ENCODE measurements at places on chromosomes 5 and 9.

- no peak for DNase-seq
Observed at GRCh38 chr5:154101184-154101583, 62.4 kb downstream of the MFAP3 start.

GRCh38 chr5:150329038-150329437 lies 26.3 kb upstream of the ARSI start:
- no peak for DNase-seq

GRCh38 chr9:76610011-76610352 lies 151.0 kb downstream of the GCNT1 start:
- no peak for DNase-seq

DNA sequence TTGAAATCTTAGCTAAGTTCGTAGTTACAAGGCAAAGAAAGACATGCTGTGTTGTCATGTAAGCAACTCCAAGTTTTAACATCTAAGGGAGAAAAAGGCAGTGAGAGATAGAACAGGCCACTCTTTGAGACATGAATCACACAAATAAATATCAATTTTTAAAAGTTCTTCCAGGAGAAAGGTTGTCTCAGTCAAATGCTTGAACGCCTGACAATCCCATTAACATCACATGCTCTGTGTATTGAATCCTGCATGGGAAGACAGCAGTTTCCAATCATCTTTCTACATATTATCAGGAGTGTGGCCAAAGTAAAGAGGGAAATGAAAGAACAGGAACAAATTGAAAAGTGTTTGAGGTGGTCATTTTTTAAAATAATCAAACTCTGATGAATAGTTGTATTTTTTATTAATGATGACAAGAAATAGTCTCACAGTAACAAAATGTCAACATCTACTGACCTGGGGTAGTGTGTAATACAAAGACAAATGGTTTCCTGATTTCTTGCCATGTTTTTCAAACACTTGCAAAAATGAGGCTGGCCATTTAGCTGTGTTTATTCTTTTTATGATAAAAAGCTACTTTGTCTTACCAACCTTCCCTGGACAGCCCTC lies 6.4 kb upstream of the C6 start:
- DNase-seq = no peak

GRCh38 chr5:28234356-28234968 lies 1196.1 kb upstream of the CDH9 start:
- DNase-seq = no peak

DNA sequence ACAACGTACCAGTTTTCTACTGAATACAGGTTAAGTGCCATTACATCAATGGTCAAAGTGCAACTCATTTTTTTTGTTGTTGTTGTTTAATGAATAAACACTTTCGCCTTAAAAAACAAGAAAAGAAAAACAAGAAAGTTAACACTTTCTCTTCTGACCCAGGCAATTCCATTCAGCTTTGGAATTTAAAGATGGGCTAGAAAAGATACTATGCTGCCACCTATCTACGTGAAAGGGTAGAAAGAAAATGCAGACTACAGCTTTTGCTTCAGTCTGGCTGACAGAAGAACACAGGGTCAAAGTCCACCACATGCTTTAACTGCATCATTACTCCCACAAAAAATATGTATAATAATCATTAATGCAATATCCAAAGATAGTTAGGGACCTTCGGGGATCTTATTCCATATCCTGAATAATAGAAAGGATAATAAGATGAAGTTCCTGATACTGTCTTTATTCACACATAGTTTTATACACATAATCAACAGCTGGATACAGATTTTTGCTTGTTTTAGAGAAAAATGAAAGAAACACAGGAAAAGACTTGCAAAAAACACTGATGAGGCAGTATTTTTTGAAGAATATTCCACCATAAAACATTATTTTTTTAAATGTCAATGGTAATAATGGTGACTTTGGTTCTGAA lies 40.4 kb downstream of the ZDHHC21 start:
- DNase-seq = no peak

DNA sequence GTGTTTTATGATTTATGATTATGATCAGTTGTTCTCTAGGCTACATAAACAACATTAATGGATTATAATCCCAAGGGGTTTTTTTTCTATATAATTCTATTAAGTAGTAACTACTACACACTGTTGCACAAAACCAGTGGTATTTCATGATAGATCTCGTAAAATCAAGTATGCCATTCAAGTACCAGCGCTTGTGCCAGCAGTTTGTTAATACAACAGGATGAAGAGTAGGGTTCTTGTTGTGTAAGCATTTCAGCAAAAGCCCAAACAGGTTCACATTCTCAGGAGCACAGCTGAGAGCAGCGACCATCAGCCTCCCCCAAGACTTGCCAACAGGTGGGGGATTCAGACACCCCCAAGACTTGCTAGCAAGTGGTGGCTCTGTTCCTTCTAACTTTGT lies 88.8 kb downstream of the CTNND2 start:
- DNase-seq = no peak

- DNase-seq = no peak
Observed at GRCh38 chr9:71853084-71853483, 57.9 kb downstream of the ABHD17B start.

GRCh38 chr5:167812871-167813270 lies 478.6 kb upstream of the WWC1 start:
- no peak for DNase-seq

GRCh38 chr5:168740811-168741213 lies 161.6 kb upstream of the PANK3 start:
- no peak for DNase-seq

GRCh38 chr9:10104774-10105173 lies 508.0 kb downstream of the PTPRD start:
- DNase-seq = no peak

DNA sequence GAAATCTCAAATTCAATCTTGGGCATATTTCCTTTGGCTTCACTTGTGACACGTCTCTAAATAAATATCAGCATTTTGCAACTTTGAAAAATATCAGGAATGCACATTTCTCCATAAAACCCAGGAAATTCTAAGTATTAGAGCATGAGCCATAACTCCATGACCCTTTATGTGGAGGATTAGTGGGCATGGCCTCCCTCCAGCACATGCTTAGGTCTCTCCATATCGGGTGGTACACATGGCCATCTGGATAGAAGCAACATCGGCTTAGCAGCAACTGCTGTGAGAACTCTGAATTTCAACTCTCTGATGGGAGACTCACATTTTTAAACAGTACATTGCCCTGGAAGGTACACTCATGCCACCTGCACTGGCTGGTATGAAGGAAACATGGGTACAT lies 73.7 kb upstream of the EGFLAM start:
- DNase-seq = no peak

DNA sequence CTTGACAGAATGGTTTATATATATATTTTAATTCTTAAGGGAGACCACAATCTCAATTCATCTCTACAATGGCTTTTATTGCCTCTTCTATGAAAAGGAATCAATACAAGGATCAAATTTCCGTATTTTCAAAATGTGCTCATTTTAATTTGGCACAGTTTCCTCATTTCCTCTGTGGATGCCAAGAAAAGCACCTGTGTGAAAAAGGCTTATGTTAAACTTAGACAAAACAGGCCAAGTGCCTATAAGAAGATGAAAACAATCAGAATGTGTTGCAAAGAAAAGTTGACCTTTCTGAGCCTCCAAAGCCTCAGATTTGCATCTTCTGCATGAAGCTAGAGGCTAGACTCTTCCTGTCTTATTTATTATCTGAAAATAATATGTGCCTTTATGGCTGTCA lies 173.7 kb upstream of the SLC12A2 start:
- DNase-seq = no peak

GRCh38 chr9:117411547-117411946 lies 3.3 kb downstream of the ASTN2 start:
- DNase-seq = peak; percentile 80

- DNase-seq = no peak
Observed at GRCh38 chr9:102700936-102701335, 294.2 kb upstream of the CYLC2 start.

DNA sequence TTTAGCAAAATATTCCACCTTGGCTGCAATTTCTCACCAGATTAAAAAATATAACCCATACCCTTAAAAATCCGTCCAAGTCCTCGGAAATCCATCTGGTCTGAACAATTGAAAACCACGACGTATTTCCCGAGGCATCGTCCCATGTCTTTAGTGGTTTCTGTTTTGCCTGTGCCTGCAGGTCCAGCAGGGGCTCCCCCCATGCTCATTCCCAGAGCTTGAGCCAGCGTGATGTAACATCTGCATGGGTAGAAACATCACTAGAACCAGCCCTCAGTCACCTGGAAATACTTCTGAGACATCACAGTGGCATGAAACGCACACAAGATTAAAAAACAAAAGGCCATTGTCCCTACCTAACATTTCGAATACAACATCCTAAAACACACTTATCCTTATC lies 114.0 kb downstream of the DNAH5 start:
- no peak for DNase-seq

DNA sequence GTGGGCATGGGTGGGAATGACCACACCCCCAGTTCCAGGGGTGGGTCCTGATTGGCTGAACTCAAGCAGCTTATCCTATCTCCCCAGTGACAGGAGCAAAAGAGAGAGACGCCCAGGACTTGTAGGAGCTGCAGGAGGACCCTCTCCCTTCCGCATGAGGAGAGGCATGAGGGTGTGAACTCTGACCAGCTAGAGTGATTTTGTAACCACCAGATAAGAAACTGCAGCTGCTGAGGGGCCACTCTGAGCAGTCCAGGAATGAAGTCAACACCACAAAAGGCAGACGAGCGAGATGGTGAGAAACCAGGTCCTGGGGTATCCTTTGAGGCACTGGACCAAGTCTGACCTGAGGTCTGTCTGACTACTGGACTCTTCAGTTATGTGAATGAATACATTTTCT lies 521.9 kb downstream of the BNC2 start:
- DNase-seq = no peak

- no peak for DNase-seq
Observed at GRCh38 chr5:55888205-55888604, 37.0 kb downstream of the IL31RA start.

DNA sequence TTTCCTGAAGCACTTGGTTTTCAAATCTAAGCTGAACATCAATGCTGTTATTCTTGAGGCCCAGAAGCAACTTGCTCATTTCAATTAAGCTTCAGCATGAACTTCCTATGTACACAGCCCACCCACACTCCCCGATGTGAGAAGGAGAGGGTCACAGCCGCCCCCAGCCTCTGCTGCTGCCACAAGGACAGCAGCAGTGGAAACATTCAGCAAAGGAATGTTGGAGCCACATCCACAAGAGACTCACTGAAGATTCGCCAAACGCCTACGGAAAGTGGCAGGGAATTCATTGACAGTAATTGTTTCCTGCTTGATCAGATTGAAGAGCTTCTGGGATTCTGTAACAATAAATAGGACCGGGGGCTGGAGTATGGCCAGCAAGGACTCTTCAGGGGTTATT lies 2.9 kb downstream of the TGFBI start:
- no peak for DNase-seq

GRCh38 chr5:156655732-156656131 lies 194.4 kb upstream of the PPP1R2B start:
- DNase-seq = no peak

DNA sequence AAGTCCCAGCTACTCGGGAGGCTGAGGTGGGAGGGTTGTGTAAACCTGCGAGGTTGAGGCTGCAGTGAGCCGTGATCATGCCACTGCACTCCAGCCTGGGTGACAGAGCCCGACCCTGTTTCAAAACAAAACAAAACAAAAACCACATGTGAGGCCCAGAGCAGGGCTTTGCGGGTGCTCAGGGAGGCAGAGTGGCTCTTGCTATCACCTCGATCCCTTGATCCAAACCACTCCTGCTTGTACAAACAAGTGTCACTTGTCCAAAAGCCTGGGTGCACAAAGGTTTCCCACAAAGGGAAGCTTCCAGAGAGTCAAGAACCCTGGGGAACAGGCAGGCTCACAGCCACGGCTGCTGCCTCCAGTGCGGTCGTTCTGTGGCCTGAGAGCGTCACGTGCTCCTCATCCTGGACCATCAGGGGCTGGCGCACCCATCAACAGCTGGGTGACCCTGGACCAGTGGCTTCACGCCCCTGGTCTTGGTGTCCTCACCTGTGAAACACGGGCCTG lies 162.7 kb downstream of the C9orf50 start:
- no peak for DNase-seq

GRCh38 chr5:126044111-126044668 lies 379.0 kb upstream of the GRAMD2B start:
- no peak for DNase-seq

DNA sequence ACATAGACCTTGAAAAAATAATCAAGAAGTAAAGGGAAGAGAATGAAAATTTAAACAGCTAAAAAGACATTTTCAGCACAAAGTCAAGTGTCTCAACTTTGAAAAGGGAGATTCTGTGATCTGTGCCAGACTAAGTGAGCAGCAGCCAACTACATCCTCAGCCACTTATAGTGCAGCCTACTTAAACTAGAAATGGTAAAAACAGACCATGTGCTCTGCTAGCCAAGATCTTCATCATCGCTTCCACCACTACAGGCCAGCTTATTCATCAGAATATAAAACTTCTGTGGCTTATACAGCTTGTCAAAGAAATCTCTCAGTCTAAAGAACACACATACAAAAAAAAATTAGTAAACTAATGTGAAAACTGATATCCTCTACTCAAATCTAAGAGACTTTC lies 63.5 kb downstream of the CEMIP2 start:
- DNase-seq = no peak

- DNase-seq = no peak
Observed at GRCh38 chr9:109411069-109411761, 86.9 kb downstream of the PTPN3 start.

DNA sequence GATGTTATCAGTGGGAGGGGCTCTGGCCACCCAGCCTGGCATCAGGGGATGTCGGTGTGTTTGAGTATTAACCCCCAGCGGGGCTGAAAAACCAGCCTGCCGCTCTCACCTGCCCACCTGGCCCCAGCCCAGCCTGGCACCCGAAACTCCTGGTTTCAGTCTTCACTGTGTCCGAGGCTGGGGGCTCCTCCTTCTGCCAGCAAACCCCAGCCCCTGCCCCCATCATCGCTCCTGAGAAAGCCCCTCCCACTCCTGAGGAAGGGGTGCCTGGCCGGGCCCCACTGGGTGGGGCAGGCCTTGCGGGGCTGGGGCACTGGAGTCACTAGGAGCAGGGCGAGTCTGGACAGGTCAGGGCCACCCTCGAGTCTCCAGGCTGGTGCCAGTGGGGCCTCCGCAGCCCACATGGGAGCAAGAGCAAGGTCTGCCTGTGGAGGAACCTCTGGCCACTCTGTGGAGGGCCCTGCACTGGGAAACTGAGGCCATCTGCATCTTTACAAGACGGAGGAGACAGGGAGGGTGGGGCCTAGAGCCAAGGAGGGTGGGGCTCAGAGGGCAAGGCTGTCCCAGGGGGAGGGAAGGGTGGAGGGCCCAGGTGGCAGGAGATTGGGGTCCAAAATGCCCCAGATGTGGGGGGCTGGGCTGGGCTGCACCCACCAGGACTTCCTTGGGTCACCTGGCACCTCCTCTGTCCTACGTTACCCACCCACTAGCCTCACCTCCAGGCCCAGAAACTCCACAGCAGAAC lies 51.5 kb upstream of the NOTCH1 start:
- no peak for DNase-seq

DNA sequence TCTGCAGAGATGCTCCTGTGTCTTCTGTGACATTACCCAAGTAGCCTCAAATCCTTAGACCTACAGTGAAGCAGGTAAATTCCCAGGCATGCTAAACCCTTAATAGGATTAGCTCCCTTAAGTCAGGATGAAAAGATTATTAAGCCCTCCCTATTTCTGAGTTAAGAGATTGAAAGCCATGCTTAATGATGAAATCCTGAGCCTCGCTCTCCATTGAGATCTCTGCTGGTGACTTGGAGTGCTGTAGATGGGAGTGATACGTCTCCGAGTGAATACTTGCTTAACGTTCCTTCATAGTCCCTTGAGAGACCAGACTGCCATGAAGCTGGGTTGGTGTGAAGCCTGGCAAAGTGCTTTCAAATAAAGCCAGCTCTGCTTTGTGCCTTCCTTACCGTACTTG lies 34.2 kb downstream of the AOPEP start:
- DNase-seq = no peak

Measured in H9 (cell line).